ENCODE measurements at places on chromosomes 6 and 20.

DNA sequence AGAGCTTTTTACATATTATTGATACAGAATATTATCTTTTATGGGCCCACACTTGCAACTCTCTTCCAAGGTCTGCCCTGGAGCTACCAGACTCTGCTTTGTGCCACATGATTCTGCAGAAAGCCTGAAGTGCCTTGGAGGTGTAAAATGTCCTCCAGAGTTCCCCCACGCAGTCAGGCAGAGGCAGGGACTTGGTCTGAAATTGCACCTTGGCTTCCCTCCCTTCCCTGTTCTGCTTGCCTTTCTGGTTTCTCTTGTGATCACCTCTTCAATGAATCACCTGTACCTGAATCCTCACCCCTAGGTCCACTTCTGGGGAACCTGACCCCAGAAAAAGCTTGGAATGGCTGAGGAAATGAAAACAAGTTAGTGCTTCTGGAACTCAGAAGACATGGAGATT, 43.0 kb upstream of the TGM2 start:
- DNase-seq, result no peak

- peak; percentile 65 for DNase-seq
Observed at GRCh38 chr6:167831281-167831828, 4.6 kb downstream of the AFDN start.

DNA sequence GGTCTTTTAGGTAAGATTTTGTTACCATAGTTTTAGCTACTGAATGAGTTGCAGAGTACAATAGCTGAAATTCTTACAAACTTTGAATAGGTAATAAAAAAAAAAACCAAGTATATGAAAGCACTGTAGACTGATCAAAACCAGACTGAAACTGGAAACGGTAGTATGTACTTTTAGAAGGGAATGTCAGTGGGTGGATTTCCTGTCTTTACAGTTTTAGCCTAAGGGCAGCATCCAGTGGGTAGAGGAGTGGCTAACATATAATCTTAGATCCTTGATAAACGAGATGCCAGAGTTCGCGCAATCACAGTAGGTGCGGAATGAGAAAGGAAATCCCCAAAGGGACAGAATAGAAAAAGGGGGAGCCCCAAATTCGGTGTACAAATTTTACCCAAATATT, 385.9 kb upstream of the RUNX2 start:
- DNase-seq, result peak; percentile 40

- DNase-seq, result peak; percentile 8
Observed at GRCh38 chr6:124536842-124537191, 425.4 kb upstream of the RNF217 start.

DNA sequence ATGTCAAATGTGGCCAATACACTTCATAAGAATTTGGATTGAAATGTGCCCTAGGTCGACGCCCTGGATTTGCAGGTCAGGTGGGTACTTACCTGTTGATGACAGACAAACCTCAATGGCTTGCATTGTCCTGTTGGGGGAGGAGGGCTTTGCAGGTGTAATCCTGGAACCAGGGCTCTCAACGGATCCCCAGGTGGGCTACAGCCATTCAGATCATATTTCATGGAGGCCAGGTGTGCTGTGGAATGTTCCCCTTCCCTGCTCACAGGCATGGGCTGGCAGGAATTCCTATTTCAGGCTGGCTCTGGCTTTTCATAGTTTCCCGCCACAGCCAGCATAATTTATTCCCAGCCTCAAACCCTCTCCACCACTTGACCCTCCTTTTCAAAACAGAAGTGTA, 254.7 kb downstream of the SMOC2 start:
- no peak for DNase-seq

GRCh38 chr20:1534526-1534925, 23.0 kb downstream of the SIRPD start:
- DNase-seq, result no peak

- DNase-seq, result no peak
Observed at GRCh38 chr20:21640556-21640955, 64.9 kb upstream of the PAX1 start.

- no peak for DNase-seq
Observed at GRCh38 chr6:2016040-2016439, 229.4 kb downstream of the GMDS start.

- no peak for DNase-seq
Observed at GRCh38 chr20:64083804-64084684, at the start of gene LKAAEAR1. TSS of gene LKAAEAR1 (minus strand) at chr20:64084398. CDS start at chr20:64084219, 179 bp downstream.

GRCh38 chr6:16841241-16841640, 80.0 kb upstream of the ATXN1 start:
- no peak for DNase-seq

- peak; percentile 46 for DNase-seq
Observed at GRCh38 chr6:23175391-23175790, 606.0 kb downstream of the HDGFL1 start.

GRCh38 chr6:33824461-33825154, 20.8 kb upstream of the MLN start:
- DNase-seq, result peak; percentile 69

DNA sequence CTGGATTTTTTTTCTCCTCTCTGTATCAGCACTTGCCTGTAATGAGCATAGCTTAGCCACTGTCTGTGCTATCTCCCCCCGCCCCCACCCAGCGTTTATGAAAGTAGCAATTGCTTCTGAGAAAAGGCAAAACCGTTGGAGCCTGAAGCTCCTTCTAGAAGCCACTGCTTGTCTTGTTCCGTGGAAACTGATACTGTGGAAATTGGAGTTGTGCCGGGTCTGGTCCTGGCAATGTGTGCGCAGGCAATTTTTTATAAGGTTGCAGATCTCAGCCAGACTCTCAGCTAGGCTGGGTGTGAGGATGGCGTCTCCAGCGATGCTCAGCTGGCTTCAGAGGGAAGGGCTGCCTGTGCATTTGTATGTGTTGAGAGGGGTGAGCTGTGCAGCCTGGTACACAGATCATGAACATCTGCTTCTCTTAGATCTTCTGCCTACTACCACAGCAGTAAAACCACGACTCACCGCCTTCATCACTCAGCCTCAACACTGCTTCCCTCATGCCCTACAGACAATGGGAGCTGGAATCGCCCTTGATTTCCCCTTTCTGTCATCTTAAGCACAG, 72.4 kb upstream of the GTSF1L start:
- DNase-seq, result peak; percentile 14

- no peak for DNase-seq
Observed at GRCh38 chr6:1423578-1423977, 34.2 kb downstream of the FOXF2 start.

DNA sequence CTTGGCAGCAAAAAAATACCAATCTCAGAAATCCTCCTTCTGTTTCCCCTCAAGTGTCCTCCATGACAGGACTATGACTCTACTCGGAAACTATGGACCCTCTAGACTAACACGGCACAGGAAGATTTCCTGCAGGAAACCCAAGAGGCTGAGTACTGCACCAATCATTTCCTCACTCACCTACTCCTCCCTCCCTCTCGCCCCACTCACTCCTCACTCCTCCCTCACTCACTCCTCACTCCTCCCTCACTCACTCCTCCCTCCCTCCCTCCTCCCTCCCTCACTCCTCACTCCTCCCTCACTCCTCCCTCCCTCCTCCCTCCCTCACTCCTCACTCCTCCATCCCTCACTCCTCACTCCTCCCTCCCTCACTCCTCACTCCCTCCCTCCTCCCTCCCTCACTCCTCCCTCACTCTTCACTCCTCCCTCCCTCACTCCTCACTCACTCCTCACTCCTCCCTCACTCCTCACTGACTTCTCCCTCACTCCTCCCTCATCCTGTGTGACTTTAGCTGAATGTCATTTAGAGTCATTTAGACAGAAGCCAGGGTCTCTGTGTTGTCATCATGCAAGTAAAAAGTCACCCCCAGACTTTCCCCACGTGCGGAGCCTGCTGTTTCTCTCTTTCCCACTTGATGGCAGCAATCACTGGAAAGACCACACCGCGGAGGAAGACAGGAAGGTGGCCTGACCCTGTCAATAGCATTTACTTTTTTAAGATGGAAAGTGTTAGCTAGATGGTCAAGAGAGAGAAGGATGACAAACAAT, 226.8 kb upstream of the PDE10A start:
- DNase-seq, result peak; percentile 59

DNA sequence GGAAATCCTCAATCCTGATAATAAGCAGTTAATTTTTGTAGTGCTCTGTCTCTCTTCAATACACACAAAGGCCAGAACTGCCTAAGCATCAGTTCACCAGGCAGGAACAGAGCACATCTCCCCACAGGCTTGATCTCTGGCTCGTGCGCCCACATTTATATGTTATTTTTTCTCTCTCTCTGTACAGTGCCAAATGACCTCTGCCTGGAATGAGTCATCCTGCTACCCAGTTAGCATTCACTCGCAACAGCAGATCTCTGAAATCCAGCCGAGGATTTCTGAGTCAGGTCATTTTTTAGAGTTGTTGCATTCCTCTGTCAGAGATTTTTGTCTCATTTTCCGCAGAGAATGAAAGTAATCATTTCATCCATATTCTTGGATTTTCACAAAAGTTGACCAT, 107.1 kb downstream of the COL12A1 start:
- DNase-seq, result peak; percentile 98

GRCh38 chr6:69280858-69281257, 516.0 kb downstream of the LMBRD1 start:
- no peak for DNase-seq

- no peak for DNase-seq
Observed at GRCh38 chr6:108476376-108476775, 84.3 kb upstream of the FOXO3 start.

DNA sequence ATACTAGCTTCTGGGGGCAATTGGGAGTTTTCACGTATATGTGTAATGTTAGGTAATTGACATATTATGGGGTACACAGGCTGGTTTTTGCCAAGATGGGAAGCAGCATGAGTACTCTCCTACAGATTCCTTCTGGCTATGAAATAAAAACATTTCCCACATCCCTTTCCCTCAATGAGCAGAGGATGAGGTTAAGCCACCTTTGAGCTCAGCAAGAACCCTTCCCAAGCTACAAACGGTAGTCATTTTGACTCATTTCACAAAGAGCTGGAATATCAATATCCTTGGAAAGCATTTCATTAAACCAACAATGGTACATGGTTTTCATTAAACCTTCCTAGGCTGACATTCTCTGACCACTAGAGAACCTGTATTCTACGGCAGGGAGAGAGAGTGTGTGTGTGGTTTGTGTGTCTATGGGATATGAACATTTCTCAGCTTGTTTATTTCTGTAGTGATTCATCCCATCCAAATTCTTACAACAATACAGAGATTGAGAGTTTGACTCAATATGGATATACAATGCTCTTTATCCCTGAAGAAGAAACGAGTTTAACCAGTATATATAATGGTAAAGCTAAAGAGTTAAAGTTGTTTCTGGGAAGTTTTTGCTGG, 119.5 kb downstream of the ARHGAP18 start:
- DNase-seq, result peak; percentile 94

DNA sequence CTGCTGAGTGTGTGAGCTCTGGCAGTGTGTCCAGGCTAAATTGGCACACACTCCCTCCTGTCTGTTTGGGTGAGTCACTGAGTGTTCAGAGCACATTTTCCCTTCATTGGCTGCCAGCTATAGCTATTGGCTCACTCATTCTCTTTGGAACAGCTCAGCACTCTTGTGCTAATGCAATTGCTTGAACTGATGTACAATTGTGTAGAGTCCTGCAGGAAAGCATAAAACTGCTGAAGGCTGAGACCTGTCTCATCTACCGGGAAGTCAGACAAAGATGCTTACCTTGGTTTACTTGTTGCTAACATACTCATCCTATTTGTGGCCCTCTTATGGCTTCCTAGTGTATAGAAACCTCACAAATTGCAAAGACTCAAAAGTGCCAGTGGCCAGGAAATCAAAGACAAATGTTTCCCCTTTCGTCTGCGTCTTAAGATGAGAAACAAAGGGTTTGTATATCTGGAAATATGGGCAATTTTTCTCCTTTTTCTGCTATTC, 351.0 kb downstream of the BCKDHB start:
- peak; percentile 97 for DNase-seq

GRCh38 chr20:52746190-52746589, 226.0 kb upstream of the TSHZ2 start:
- DNase-seq, result no peak

DNA sequence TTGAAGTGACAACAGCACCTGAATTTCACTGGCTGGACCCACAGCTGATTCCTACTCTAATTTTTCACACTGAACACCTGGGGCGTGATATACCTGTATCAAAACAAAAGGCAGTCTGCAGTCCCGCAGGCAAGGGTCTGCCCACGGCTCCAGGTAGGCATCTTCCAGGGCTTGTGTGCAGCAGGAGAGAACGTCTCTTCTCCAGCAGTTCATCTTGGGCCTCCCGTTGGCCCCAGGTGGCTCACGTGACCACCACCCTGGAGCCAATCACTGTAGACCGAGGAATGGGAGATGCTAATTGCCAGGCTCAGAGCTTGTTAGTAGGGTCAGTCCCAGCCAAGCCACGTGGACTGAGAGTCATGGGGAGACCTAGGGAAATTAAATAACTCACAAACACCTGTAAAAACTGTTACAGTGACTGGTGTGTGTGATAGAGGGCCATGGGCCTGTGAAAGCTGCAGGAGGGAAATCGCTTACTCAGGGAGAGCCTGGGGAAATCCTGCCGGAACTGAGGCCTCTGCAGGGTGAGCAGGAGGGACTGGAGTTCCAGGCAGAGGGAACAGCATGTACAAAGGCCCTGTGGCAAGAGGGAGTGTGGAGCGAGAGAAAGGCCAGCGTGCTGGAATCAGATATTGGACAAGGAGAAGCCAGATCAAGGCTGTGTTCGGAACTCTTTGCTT, 83.4 kb downstream of the EYA2 start:
- no peak for DNase-seq

DNA sequence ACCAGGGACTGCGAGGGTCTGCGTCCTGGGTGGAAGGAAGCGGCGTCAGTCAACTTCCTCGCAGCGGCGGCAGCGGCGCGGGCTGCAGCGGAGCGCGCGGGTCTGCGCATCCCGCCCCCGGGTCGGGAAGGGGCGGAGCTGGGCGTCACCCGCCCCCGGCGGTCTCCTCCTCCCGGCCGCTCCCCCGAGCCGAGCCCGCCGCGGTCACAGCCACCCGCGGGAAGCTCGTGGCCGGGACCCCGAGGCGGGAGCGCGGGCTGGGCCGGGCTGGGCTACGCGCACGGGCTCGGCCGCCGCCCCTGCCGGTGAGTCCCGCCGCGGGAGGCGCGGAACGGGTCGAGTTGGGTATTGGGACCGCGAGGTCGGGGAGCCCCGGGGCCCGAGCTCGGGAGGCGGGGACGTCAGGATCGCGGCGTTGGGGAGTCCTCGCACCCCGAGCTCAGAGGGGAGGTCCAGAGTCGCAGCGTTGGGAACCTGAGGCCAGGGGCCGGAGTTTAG, at the start of gene PAQR8:
Gene PAQR8 (plus strand): TSS at position 207 of the 498 bp plus-strand sequence. CDS start 41,063 bp downstream, outside the sequence.
- DNase-seq, result peak; percentile 63

DNA sequence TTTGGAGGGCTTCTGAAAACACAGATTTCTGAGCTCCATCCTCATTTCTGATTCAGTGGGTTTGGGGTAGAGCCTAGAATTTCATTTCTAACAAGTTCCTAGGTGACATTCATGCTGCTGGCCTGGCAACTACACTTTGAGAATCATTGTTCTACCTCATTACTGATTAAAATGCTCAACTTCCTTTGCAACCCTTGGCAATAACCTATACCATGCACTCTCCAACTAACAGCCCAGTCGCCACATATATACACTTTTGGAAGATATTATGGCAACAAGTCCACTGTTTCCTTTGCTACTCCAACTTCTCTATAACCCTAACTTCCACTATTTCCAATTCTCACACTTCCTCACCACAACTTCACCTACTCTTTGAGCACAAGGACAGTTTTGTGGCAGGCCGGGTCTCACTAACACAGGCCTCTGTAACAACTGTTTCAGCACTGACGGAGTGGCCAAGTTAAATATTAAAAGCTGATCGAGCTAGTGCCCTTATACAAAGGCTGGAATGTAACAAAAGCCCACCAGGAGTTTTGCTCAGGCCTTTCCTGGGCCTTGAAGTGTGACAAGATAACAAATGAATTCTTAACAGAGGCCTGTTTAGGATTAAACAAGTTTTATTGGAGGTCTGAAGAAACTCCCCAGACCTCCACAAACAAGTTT, 32.1 kb upstream of the RAB23 start:
- no peak for DNase-seq

- no peak for DNase-seq
Observed at GRCh38 chr6:129015721-129016120, 132.8 kb downstream of the LAMA2 start.

All from iris pigment epithelial cell (primary cell).